ENCODE measurements at places on chromosomes 2 and 18. TPM values are rescaled to one million over a fixed set of nuclear protein-coding genes. Genes with fewer than 3 reads are reported as not detected.

The B4GALT6 gene
- total RNA-seq: not detected

DNA sequence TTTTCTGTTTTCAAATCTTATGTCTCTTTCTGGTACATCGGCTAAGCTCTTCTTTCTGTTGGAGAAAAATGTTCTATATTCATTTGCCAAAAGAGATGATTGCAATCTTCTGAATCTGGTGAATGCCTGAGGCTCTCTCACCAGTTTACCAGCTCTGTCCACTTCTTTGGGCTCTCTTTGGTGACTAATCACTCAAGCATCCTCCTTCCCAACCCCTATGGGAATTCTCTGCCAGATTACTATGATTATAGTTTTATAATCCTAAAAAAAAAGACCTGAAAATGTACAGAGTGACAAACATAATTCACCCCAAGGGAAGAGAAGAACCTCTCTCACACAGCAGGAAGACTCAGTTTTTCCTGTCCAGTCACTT is 187.3 kb downstream of the CAMKMT start:
- peaks cover 69% of the 10 kb centered on the region for H3K4me1 ChIP-seq
- DNase-seq: peak; percentile 87
- peak overlapping the region; percentile 74 for H3K27ac ChIP-seq
- H3K4me3 ChIP-seq: peak overlapping the region; percentile 74

DNA sequence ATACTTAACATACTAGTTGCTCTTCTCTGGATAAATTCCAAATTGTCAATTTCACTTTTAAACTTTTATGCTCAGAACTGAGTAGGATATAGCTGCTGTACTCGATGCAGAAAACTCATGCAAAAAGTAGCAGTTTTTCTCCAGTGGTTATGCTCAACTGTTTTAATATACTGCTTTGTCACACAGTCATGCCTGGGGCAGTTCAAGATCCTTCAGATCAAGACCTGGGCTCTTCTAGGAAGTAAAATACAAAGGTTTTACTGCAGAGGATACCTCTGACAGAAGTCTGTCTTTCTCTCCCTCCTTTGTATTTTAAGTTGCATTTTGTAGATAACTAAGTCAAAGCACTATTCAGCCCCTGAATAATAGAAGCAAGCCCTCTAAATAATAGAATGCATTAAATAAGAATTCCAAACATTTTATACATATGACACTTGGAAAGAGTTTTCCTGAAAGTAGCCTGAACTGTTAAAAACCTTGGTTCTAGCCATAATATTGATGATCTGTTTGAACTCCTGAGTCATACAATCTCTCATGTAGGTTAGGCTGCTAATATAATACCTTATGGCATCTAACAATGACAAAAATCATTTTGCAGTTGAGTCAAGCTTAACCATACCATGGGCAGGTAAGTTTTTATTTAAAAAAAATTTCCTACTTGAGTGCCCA is 183.3 kb upstream of the TRIB2 start:
- no peaks in the 10 kb centered on the region for H3K27me3 ChIP-seq
- H3K36me3 ChIP-seq: no peaks in the 10 kb centered on the region
- peak overlapping the region; percentile 90 for H3K27ac ChIP-seq
- peaks cover 48% of the 10 kb centered on the region for H3K4me1 ChIP-seq

DNA sequence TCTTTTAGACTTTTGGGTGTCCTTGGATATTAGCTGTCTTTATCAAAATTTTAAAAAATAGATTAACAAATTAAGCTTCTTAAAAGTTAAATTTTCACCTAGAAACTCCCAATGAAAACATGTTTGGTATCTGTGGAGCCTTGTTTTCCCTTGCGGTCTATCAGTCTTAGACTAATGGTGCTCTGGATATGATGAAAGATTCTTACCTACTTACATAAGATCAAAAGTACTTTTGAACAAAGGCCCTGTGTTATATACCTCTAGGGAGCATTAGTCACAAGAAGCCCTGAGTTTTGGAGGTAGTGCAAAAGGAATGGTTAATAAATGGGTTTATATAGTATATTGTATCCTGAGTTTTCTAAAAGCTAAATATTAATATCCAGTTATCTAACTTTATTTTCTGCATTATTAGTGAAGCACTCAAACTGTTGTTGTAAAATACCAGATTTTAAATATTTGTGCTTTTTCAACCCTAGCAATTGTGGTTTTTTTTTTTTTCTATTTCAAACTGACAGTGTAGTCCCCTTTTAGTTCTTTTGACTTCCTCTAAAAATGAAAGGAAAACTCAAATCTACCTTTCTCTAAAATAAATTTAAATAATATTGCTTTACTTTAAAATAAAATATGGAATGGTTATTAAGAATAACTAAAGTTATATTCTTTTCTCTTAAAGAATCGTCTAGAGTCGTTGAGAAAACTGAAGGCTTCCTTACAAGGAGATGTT is 18.1 kb downstream of the NDC80 start:
- no peak for DNase-seq
- H3K27ac ChIP-seq: no peak overlapping the region
- H3K4me3 ChIP-seq: no peak overlapping the region
- peaks cover 23% of the 10 kb centered on the region for H3K4me1 ChIP-seq
- H3K27me3 ChIP-seq: no peaks in the 10 kb centered on the region
- H3K36me3 ChIP-seq: peaks cover 8% of the 10 kb centered on the region

DNA sequence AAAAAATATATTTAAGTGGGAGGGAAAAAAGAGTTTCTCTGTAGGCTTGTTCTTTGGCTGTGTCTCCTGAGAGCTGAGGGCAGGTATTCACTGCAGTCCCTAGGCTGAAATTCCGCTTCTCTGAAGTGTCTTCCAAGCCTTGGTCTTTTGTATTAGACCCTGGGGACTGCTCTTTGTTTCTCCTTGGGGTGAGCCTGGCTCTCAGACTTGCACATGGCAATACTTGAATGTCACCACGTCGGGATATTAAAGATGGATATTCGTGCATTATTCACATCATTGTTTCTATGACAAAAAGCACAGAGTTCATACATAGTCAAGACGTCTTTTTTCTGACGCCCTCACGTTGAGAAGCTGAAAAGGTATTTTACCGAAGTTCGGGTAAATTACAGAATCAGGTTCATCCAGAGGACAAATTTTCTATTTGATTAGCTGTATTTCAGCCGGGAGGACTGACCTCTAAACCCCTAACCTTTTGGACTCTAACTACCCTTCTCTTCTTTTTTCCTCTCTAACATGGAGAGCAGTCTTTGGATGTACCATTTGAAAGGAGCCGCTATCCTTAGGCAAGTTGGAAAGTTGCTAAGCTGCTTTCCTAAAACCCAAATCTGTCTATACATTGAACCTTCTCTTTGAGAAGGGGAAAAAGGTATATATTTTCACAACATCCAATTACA is 2.4 kb upstream of the HOXD3 start:
- H3K27ac ChIP-seq: no peak overlapping the region
- DNase-seq: no peak
- no peaks in the 10 kb centered on the region for H3K36me3 ChIP-seq
- peaks cover 22% of the 10 kb centered on the region for H3K4me1 ChIP-seq
- H3K27me3 ChIP-seq: peaks cover 61% of the 10 kb centered on the region
- no peak overlapping the region for H3K4me3 ChIP-seq

The MRPL44 gene
- 28.4 TPM for total RNA-seq

The CYBRD1 gene
- total RNA-seq: 127 TPM

GRCh38 chr18:31592506-31593157 is 955 bp downstream of the TTR start:
- no peak for DNase-seq
- peaks cover 2% of the 10 kb centered on the region for H3K36me3 ChIP-seq

The RFTN2 gene
- 0.70 TPM for total RNA-seq

The CABLES1 gene
- 5.0 TPM for total RNA-seq

The TMEM247 gene
- total RNA-seq: not detected

GRCh38 chr18:11108947-11109346 is 40.4 kb downstream of the PIEZO2 start:
- no peak overlapping the region for H3K4me3 ChIP-seq
- H3K36me3 ChIP-seq: no peaks in the 10 kb centered on the region
- no peaks in the 10 kb centered on the region for H3K27me3 ChIP-seq
- H3K4me1 ChIP-seq: no peaks in the 10 kb centered on the region
- DNase-seq: no peak

The ELOA2 gene
- total RNA-seq: not detected

DNA sequence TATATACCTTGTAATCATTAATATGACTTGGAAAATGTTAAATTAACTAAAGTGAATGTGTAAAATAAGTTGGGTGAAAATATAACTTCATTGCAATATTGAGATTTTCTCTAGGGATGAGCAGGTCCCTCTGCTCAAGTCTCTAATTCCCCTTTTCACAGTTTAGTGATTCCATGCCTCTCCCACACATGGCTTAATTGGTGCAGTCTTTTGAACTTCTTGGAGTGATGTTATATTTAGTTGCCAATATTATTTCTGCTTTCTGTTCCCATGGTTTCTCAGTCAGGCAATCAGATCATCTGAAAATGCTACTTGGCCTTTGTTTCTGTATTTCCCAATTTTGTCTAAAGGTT is 233.7 kb upstream of the SPOPL start:
- no peaks in the 10 kb centered on the region for H3K27me3 ChIP-seq
- peaks cover 1% of the 10 kb centered on the region for H3K36me3 ChIP-seq
- H3K27ac ChIP-seq: peak overlapping the region; percentile 58
- H3K4me3 ChIP-seq: peak overlapping the region; percentile 24

The CBLN2 gene
- total RNA-seq: not detected

GRCh38 chr2:68438455-68439303 is 28.4 kb downstream of the FBXO48 start:
- H3K27me3 ChIP-seq: peaks cover 12% of the 10 kb centered on the region
- peaks cover 12% of the 10 kb centered on the region for H3K4me1 ChIP-seq
- no peaks in the 10 kb centered on the region for H3K36me3 ChIP-seq
- H3K4me3 ChIP-seq: no peak overlapping the region
- H3K27ac ChIP-seq: no peak overlapping the region
- DNase-seq: no peak

DNA sequence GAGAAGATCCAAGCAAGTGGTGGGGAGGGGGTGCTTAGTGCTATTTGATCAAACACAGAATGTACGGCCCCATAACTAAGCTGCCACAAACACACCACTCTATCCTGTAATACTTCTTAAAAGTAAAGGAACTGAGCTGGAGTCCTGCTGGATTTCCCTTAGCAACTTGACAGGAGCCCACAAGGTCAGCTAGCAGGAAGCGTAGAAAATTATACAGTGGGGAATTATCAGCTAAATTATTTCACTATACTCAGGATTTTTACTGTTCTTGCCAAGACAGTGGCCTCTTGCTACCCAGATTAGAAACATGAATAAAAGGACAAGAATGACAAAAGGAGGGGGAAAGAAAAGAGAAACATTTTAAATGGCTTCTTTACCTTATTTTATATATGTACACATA is 217.1 kb downstream of the ZNF521 start:
- no peak overlapping the region for H3K27ac ChIP-seq
- no peaks in the 10 kb centered on the region for H3K4me1 ChIP-seq
- H3K27me3 ChIP-seq: peaks cover 5% of the 10 kb centered on the region
- no peaks in the 10 kb centered on the region for H3K36me3 ChIP-seq
- DNase-seq: no peak

The ZNF385B gene
- 0.22 TPM for total RNA-seq

The STRN gene
- 15.4 TPM for total RNA-seq

- peak overlapping the region; percentile 79 for H3K27ac ChIP-seq
- H3K27me3 ChIP-seq: peaks cover 3% of the 10 kb centered on the region
- peak; percentile 90 for DNase-seq
- H3K36me3 ChIP-seq: peaks cover 35% of the 10 kb centered on the region
- peak overlapping the region; percentile 25 for H3K4me3 ChIP-seq
Measured at GRCh38 chr2:31446848-31447247, 32.3 kb upstream of the XDH start.

DNA sequence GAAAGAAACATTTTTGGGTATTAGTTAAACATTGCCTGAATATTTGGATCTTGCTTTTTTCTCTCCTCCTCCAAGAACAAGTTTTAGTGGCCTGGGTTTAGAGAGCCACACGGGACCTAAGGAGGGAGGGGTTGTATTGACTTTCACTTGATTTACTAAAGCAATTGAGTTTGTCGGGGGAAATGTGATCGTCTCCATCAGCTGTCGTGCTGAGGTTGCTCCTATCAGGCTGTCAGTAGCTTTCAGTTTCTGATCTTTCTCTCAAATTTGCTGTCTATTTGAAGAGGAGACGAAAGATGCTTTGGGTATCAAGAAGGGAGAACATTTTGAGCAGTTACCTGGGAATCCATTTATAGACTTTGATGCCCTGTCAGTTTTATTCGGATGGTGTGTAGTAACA is 106.0 kb downstream of the SETBP1 start:
- H3K36me3 ChIP-seq: no peaks in the 10 kb centered on the region
- no peak overlapping the region for H3K27ac ChIP-seq
- H3K4me3 ChIP-seq: no peak overlapping the region

DNA sequence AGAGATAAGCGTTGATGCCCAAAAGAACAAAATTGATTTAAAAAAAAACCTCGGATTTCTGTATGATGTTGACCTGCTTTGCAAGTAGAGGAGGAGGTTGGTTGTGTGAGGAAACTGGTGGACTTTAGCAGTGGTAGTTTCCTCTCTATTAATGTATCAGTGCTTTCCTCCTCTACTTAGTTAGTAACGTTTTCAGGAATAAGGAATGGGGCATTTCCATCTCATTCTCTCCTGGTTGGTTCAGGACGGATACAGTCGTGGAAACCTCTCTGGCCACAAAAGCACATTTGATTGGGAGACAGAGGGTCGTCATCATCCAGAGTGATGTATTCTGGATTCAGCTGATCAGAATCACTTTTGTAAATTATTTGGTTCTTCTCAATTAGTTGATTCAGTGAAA is 1.5 kb downstream of the FHOD3 start:
- H3K4me1 ChIP-seq: peaks cover 50% of the 10 kb centered on the region
- H3K27me3 ChIP-seq: no peaks in the 10 kb centered on the region
- H3K27ac ChIP-seq: no peak overlapping the region
- no peak for DNase-seq

DNA sequence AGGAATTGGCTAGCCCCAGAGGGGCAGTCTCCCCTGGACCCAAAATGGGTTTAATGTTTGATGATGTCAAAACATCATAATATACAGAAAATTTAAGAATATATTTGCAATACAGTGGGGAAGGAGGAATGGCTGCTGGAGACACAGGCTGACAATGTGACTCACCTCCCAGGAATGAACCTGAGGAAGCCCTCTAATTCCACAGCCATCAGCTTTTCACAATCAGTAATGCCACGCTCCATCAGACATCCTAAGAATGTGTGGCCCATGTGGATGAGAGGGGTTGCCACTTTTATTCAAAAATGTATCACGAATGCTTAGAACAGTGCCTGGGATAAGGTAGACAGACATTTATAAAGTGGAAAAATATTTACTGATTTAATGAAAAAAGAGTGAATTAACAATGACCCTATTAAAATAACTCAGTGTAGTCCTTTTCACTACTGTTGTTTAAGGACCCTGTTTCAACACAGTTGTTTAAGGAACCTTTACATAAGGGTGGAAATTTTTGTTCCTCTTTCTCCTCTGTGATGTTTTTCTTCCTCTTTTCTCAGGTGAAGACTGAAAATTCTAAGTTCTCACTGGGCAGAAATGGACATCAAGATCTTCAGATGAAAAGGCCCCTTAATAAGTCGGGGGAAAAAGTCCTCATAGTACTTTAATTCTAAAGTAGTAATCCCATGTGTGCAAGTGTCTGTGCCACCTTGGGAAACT is 17.5 kb upstream of the TMEM163 start:
- peaks cover 12% of the 10 kb centered on the region for H3K27me3 ChIP-seq
- H3K4me1 ChIP-seq: peaks cover 35% of the 10 kb centered on the region
- no peak overlapping the region for H3K27ac ChIP-seq
- no peak overlapping the region for H3K4me3 ChIP-seq

The ATP6V1C2 gene
- total RNA-seq: not detected

The FIGN gene
- total RNA-seq: 3.2 TPM

The CCDC85A gene
- total RNA-seq: 39.3 TPM

The CFC1B gene
- not detected for total RNA-seq
